ENCODE measurements at places on chromosomes 13 and 19.

GRCh38 chr13:46530084-46530935, 22.7 kb upstream of the LRCH1 start:
- DNase-seq: no peak

GRCh38 chr19:49878744-49879070, 1.2 kb downstream of the TBC1D17 start:
- peak; percentile 29 for DNase-seq

- DNase-seq: no peak
Measured at GRCh38 chr13:35988648-35989081, 142.5 kb downstream of the DCLK1 start.

DNA sequence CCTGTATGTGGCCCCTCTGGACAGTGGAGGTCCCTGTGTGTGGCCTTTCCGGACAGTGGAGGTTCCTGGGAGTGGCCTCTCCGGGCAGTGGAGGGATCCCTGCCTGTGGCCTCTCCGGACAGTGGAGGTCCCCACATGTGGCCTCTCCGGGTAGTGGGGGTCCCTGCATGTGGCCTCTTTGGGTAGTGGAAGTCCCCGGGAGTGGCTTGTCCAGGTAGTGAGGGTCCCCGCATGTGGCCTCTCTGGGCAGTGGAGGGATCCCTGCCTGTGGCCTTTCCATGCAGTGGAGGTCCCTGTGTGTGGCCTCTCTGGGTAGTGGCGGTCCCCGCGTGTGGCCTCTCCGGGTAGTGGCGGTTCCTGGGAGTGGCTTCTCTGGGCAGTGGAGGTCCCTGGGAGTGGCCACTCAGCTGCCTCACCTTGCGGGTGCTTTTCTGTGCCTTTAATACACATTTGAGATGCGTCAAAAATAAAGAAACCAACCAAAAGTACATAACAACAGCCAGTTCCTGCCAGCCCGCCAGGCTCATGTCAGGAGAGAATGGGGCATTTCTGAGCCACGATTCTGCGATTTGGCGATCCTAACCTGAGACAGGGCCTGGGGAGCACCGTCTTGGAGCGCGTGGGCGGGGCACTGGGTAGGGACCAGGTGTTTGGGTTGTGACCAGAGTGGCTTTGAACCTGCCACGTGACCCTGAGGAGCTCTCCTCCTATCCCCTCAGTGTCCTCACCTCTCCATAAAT, 194.7 kb downstream of the ZNF536 start:
- no peak for DNase-seq

DNA sequence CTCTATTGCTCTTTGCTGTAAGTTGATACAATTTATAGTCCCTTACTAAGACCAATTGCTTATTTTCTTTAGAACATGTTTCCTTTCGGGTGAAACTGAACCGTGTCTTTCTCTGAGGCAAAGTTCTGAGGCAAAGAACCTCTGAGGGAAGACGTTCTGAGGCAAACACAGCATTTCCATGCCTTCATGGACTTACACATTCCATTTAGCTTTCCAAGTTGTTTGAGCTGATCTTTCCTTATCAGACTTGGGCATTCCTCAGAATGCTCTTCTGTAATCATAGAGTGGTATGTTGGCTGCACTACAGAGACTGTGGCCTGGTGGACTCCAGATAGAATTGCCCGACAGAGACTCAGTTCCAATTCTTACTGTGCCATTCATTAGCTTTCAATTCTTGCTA, 579.1 kb downstream of the KCTD12 start:
- DNase-seq: no peak

GRCh38 chr13:112256716-112257494, 119.2 kb upstream of the SPACA7 start:
- no peak for DNase-seq

DNA sequence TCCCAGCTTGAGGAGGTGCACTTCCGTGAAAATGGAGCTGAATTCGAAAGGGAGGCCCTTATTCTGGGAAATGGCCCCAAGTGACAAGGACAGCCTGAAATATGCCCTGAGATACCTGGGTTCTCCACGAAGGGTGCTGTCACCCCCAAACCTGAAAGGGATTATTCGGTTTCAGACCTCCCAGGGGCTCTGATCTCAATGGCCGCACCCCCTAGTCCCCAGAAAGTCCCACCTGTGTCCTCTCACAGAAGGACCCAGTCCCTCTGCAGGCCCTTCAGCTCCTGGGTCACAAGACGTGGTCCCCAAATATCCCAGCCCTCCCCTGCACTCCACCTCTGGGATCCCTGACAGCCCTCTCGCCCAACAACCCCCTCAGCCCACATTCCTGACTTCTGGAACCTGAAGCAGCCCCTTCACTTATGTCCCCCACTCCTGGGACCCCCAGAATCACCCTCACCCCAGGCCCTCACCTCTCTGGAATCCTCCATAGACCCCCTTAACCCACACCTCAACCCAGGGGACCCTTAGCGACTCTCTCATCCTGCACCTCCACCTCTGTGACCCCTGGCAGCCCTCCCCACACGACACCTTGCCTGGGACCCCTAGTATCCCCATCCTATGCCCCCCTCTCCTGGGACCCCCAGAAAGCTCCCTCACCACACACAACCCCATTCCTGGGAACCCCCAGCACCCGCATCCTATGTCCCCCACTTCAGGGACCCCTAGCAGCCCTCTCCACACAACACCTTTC, 606 bp downstream of the SYNGR4 start:
- no peak for DNase-seq

GRCh38 chr13:78067290-78067689, 148.7 kb upstream of the EDNRB start:
- DNase-seq: no peak

DNA sequence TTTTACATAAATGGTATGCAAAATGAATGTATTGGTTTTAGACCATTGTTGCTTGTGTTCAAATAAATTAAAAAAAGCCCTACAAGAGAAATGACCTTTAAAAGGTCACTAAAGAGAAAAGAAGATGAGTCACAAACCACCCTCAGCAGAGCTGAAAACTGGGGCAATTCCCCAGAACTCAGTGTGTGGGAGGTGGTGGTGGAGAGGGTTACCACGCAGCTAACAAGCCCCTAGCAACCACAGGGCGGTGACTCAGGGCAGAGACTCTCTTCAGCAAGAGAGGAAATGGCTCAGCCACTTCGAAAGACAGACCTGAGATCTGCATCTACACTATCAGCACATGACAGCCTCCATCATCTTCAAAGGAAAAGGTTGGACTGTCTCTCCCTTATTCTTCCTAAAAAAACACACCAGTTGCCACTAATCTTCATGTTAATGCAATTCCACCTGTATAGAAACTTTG, 29.4 kb upstream of the NDFIP2 start:
- no peak for DNase-seq

DNA sequence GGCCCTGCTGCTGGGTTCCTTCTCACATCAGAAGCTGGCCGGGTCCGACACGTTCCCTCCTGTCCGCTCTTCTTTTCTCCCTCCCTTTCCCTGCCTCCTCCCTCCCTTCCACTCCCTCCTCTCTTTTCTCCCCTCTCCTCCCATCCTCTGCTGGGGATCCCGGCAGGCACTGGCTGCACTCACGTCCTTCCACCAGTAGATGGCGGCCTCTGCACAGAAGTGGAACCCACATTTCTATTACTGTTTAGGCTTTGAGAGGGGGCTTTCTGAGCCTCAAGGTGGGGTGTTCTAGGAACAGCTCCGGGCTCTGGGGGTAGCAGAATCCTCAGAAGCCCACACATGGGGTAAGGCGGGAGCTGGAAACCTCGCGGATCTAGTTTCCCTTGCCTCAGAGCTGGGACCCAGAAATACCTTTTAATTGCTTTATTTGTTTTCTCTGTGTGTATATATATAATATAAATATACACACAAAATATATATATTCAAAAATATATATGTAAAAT, 294.2 kb downstream of the ZNF536 start:
- peak; percentile 51 for DNase-seq

DNA sequence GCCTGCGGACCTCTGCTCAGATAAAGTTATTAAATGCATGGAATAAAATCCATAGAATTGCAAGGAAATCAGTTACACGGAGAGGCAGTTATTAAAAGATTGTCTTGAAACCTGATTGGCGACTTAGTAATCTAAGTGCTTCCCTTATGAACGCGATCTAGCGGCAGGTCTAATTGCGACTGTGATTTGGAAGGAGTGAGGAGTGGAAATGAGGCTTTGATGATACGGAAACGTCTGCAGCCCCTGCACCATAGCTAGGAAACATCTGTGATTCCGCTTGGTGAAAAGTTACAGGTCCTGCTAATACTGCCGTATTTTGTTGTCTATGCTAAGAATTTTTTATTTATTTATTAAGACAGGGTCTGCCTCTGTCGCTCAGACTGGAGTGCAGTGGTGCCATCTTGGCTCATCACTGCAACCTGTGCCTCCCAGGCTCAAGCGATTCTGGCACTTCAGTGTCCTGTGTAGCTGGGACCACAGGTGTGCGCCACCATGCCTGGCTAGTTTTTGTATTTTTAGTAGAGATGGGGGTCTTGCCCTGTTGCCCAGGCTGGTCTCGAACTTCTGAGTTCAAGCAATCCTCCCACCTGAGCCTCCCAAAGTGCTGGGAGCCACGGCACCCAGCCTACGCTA, 887 bp downstream of the NDUFS7 start:
- DNase-seq: no peak

- no peak for DNase-seq
Measured at GRCh38 chr19:21256722-21257121, 72.5 kb downstream of the ZNF708 start.

- no peak for DNase-seq
Measured at GRCh38 chr13:32824675-32825074, 191.5 kb upstream of the KL start.

DNA sequence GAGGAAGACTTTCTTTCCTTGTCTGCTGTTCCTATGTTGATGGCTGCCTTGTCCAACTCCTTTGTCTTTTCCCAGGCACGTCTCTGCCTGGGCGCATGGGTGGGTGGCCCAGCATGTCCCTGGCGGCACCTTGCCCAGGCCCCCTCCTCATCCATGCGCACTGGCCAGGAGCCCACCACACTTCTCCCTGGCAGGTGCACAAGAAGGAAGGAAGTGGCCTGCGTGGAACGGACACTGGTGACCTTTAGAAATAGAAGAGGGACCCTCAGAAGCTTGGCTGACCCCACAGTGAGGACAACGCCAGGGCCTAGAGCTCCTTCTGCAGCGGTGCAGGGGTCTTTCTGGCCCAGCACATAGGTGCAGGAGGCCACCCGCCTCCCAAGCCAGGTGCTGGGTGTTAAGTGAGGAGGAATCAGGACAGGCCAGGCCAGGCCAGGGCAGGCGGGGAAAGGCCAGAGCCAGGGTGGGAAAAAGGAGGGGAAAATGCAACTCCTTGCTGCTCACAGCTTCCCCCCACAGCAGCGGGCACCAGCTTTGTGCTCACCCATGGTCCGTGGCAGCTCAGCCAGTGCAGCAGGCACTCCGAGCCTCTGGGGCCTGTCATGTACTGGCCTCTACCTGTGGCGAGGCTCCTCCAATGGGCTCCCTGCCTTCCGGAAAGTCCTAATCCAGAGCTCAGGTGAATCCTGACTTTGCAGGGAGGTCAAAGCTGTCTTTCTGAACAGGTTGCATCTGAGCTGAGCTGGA, 104.0 kb downstream of the SOX1 start:
- DNase-seq: no peak

- DNase-seq: no peak
Measured at GRCh38 chr19:13189600-13189999, 39.4 kb downstream of the IER2 start.

DNA sequence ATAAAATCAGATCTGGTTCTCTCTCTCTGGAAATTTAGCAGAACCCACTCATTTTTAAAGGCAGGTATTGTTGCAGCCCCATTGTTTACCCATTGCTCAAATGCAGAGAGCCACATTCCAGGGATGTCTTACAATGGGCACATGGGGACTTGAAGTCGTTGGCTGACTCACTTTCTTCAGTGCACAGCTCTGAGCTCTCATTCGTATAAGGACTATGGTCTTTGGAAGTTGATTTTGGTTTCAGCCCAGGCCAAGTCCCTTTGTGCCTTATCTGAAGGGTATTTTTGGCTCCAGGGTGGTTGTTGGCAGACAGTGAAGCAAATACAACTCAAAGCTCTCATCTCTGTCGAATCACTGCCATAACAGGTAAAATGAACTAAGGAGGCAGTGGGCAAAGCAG, 47.3 kb upstream of the CLDN10 start:
- DNase-seq: no peak

DNA sequence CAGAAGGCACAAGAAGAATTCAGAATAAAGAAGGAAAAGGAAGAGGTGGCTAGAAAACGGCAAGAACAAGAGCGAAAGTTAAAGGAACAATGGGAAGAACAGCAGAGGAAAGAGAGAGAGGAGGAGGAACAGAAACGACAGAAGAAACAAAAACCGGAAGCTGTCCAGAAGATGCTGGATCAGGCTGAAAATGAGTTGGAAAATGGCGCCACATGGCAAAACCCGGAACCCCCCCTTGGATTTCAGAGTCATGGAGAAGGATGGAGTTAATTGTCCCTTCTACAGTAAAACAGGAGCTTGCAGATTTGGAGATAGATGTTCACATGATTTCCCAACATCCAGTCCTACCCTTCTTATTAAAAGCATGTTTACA, 6.7 kb downstream of the CD209 start:
- DNase-seq: no peak

DNA sequence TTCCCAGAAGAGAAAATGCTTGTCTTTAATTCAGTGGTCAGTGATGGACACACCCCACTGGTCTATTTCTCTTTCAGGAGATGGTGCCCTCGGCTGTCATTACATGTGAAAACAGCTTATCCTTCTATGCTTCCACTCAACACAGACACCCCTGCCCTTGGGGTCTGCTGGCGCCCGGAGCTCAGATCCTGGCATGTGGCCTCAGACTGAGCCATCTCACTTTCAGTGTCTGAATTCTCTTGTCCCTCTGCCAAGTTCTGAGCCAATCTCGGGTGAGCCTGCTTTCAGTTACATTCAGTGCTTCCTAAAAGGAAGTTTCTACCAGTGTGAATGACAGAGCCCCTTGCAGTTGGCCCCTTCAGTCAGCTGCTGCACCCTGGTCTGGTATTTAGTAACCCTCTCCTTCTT, 293.6 kb downstream of the DNAJC15 start:
- peak; percentile 51 for DNase-seq

- DNase-seq: no peak
Measured at GRCh38 chr19:14015524-14016035, 9.5 kb upstream of the RFX1 start.

Data from left cardiac atrium (tissue), 4 donors.